ENCODE measurements at places on chromosomes 3 and 15. TPM values are rescaled to one million over a fixed set of nuclear protein-coding genes. Genes with fewer than 3 reads are reported as not detected.

The CPA3 gene
- total RNA-seq, result not detected

The HRH1 gene
- 0.09 TPM for total RNA-seq

GRCh38 chr3:74267588-74268184, 346.8 kb downstream of the CNTN3 start:
- peak; percentile 78 for DNase-seq

GRCh38 chr3:88248658-88249057, 98.9 kb downstream of the C3orf38 start:
- DNase-seq, result no peak

The MYLK gene
- total RNA-seq, result 28.4 TPM

GRCh38 chr15:32857732-32858131, 139.9 kb downstream of the GREM1 start:
- no peak for DNase-seq

The CAMKV gene
- 12.1 TPM for total RNA-seq

- no peak for DNase-seq
Observed at GRCh38 chr3:147358144-147358992, 48.0 kb downstream of the ZIC4 start.

The SLC49A4 gene
- total RNA-seq, result 20.9 TPM

The SYNPR gene
- total RNA-seq, result 0.59 TPM

The ACVR2B gene
- total RNA-seq, result 89.5 TPM

The AGTR1 gene
- not detected for total RNA-seq

DNA sequence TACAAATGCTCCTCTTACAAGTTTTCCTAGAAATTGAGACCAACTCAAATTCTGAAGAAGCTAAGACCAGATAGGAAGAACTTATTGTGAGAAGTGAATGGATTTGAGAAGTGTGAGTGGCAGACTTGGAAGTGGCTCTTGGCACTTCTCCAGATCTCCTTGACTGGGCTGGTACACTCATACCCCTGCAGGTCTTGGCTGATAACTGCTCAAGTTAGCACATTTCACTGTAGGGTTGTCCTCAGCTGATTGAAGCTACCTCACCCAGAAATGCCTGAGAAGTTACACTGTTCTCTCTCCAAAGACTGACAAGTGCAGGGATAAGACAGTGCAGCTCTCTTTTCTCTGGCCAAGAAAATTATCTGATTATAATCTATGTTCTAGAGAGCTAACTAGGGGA, 16.5 kb upstream of the CLDN1 start:
- no peak for DNase-seq

GRCh38 chr3:125144653-125145314, 67.8 kb downstream of the SLC12A8 start:
- DNase-seq, result peak; percentile 36

The ARGFX gene
- not detected for total RNA-seq

- no peak for DNase-seq
Observed at GRCh38 chr15:100339999-100340398, 1.8 kb downstream of the ADAMTS17 start.

GRCh38 chr3:167691366-167691765, 37.6 kb upstream of the WDR49 start:
- no peak for DNase-seq

- DNase-seq, result no peak
Observed at GRCh38 chr15:28868744-28869345, 16.9 kb upstream of the APBA2 start.

DNA sequence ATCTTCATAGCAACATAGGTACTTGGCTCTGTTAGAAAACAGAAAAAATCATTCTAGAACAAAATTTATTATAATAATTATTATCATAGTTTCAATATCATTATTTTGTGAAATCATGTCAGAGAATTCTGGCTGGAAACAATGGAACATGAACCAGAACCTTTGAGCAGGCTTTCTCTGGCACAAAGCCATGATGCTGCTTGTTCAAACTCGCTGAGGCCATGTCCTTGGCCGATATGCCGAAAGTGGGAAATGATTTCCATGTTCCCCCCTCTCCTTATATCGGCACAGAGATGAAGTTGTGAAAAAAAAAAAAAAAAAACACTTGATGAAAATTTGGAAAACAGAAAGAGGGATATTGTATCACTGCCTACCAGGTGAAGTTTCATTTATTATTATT, 49.0 kb upstream of the MRPL3 start:
- DNase-seq, result no peak

DNA sequence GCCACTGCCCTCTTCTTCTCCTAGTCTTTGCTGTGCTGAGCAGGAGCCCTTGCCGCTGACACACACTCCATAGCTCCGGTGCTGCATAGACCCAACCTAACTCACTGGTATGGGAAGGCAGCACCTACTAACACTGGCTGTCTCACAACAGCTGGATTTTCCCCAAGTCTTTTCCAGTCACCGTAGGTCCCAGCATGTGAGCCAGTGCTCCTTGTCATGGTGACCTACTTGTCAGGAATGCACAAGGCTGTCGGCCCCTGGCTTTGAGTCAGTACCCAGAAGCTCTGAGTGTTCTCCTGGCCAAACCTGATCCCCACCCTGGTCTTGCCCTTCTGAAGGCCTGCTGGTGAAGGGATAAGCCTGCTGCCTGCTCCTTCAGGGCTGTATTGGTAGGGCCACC, 25.7 kb downstream of the AMOTL2 start:
- no peak for DNase-seq

GRCh38 chr3:52313188-52313773, 2.8 kb upstream of the DNAH1 start:
- no peak for DNase-seq

GRCh38 chr3:17352620-17353019, 389.8 kb downstream of the TBC1D5 start:
- DNase-seq, result no peak

- DNase-seq, result no peak
Observed at GRCh38 chr3:9769012-9769411, 735 bp downstream of the CAMK1 start.
